Muscle of arm (tissue), 14 donors: ENCODE measurements at places on chromosomes 1 and 21.
A peak's percentile ranks its signal among the peaks of the same experiment; 100 is the strongest.

GRCh38 chr1:233791721-233792120, 112.8 kb upstream of the SLC35F3 start:
- no peak for DNase-seq

- peak; percentile 84 for DNase-seq
Measured at GRCh38 chr1:153626904-153627714, at the start of gene S100A13. Gene S100A13, minus strand, starts transcription at chr1:153627505. Its CDS starts 1,033 bp downstream, at chr1:153626472.

- no peak for DNase-seq
Measured at GRCh38 chr1:8879464-8879921, 1.0 kb upstream of the ENO1 start.

GRCh38 chr1:55986003-55986402, 593.4 kb downstream of the PLPP3 start:
- no peak for DNase-seq

GRCh38 chr1:221633841-221634409, 108.0 kb downstream of the DUSP10 start:
- DNase-seq: no peak

GRCh38 chr1:156707417-156708217, 2.2 kb upstream of the CRABP2 start:
- DNase-seq: peak; percentile 80
